ENCODE measurements at places on chromosomes 13 and 19.

- no peaks in the 10 kb centered on the region for H3K27me3 ChIP-seq
- no peak overlapping the region for H3K27ac ChIP-seq
- H3K4me3 ChIP-seq, result no peak overlapping the region
- no peak for DNase-seq
Measured at GRCh38 chr13:95231393-95231792, 69.9 kb downstream of the ABCC4 start.

GRCh38 chr13:23470790-23471614, 37.5 kb upstream of the SACS start:
- H3K4me3 ChIP-seq, result no peak overlapping the region
- no peaks in the 10 kb centered on the region for H3K36me3 ChIP-seq
- peaks cover 6% of the 10 kb centered on the region for H3K4me1 ChIP-seq
- no peak overlapping the region for H3K27ac ChIP-seq
- no peak for DNase-seq

- no peak overlapping the region for H3K4me3 ChIP-seq
- no peaks in the 10 kb centered on the region for H3K27me3 ChIP-seq
- H3K27ac ChIP-seq, result no peak overlapping the region
- DNase-seq, result no peak
- H3K36me3 ChIP-seq, result peaks cover 62% of the 10 kb centered on the region
- H3K4me1 ChIP-seq, result peaks cover 2% of the 10 kb centered on the region
Measured at GRCh38 chr13:27080018-27080948, 91.3 kb downstream of the USP12 start.

DNA sequence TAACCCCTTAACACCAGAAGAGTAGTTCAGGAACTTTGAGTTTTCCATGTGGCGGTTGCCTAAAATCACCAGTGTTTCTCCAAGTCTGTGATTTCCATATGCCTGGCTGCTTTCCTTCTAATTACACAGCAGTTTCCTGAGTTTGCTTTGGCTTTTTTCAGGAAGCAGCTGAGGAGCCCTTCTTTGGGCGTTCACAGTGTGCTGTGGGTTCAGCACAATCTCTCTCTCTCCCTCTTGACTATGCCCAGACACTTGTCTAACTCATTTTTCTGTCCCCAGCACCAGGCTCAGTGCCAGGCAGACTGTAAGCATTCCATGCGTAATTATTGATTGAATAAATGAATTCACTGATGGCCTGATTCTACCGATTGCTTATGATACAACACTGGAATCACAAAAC, 19.7 kb downstream of the SCEL start:
- no peak overlapping the region for H3K4me3 ChIP-seq
- peaks cover 9% of the 10 kb centered on the region for H3K27me3 ChIP-seq
- H3K27ac ChIP-seq, result no peak overlapping the region

Data from activated B cell treated with CpG ODN at 0.5 μM for 24 hours (primary cell).